ENCODE measurements at places on chromosomes 5 and 9.

DNA sequence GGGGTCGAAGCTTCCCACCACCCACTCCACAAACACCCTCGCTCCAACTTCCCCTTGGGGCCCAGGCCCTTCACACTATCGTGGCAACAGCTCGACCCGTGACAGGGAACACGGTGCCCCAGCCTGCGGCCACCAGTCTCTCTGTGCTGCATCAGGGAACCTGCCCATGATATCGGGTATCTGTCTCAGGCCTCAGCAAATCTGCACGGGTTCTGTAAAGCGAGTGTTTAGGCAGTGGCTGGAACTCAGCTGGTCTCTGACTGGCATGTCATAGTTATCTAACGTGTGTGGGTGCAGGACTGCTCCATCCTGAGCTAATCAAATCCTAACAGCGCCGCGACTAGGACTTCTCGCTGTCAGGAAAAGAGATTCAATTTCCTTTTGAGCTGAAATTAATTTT is 42.9 kb downstream of the DBH start:
- no peak overlapping the region for H3K4me3 ChIP-seq
- H3K36me3 ChIP-seq, result no peaks in the 10 kb centered on the region
- H3K27me3 ChIP-seq, result no peaks in the 10 kb centered on the region
- no peak overlapping the region for H3K27ac ChIP-seq

DNA sequence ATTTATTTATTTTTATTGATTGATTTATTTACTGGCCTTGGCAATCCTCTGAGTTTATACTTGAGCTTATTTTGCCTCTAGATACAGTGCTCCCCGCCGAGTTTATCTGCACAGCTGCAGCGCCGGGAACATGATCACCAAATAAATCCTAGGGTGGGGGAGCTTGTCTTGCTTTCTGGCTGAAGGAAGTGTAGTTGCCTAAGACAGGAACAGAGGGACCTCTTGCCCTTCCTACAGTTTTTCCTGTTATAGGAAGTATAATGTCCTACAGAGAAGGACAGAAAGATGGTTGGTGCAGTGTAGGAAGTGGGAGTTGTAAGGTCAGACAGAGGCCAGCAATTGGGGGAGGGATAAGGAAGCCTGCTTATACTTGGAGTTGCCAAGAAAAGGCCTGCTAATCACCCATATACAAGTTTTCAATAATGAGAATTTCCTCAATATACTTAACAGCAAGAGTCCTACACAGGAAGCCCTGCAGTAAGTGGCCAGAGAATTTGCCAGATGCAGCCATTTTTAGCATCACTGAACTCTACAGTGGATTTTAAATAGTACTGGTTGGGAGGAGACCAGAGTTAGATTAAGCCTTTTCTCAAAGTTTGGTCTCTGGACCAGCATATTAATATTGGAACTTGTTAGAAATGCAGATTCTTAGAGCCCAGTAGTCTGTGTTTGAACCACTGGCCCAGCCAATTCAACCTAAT is 7.7 kb downstream of the AOPEP start:
- H3K27ac ChIP-seq, result no peak overlapping the region
- H3K4me1 ChIP-seq, result peaks cover 6% of the 10 kb centered on the region
- H3K4me3 ChIP-seq, result no peak overlapping the region
- no peaks in the 10 kb centered on the region for H3K27me3 ChIP-seq

- DNase-seq, result no peak
- peaks cover 2% of the 10 kb centered on the region for H3K27me3 ChIP-seq
- no peak overlapping the region for H3K27ac ChIP-seq
- no peak overlapping the region for H3K4me3 ChIP-seq
- no peaks in the 10 kb centered on the region for H3K4me1 ChIP-seq
These were observed 4.9 kb upstream of the PTCH1 start for GRCh38 chr9:95521699-95522098.

DNA sequence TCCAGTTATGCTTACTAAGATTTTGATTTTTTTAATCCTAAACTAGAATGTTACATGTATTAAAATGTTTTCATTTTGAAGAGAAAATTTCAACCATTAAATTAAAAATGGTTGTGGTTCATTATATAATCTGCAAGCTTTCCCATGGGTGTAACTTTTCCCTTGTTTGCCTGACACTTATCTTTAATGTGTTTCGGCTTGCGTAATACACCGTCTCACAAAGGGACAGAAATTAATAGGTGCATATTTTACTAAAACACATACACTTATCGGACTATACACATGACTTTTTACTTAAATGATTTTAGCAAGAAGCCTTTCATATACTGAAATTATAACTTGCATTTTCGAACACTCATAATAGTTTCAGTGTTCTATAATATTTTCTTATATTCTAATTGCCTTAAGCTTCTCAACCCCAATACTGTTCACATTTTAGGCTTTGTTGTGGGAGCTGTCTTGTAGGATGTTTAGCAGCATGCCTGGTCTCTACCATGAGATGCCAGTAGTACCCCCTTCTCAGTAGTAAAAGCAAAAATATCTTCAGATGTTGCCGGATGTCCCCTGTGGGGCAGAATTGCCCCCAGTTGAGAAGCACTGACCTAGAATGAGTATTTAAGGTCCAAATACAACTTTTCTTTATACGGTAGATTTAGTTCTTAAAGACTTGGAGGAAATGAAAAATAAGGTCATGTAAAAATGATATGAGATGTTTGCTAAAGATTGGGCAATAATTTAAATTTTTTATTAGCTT is 28.6 kb downstream of the UGCG start:
- H3K36me3 ChIP-seq, result peaks cover 11% of the 10 kb centered on the region
- no peak overlapping the region for H3K27ac ChIP-seq
- H3K27me3 ChIP-seq, result no peaks in the 10 kb centered on the region
- no peak for DNase-seq

DNA sequence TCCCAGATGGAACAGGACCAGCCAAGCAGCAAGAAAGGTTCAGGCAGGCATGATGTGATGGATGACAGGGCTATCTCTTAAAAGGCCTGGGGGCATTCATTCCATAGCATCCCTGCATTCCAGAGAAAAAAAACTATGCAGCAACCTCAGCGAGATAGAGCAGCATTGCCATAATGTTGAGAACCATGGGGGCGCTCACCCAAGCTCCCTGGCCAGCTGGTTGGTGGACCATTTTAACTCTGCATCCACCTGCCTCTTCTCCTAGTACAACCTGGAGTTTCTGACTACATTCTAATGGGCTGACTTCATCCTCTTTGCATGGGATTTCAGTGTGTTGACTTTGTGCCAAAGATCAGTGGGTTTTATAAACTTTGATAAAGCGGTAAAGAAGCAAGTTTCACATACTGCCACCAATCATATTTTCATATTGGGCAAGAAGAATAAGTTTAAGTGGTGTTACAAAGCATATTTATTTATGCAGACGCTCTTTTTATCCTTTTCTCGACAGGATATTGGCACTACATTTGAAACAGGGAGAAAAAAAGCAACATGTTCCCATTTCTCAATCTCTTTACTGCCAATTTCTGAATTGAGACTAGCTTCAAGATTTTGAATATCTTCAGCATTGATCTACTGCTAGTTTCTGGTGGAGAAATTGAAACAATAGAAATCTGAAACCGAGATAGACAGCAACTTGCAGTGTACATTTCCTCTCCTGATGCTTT is 378.3 kb upstream of the WWC1 start:
- no peaks in the 10 kb centered on the region for H3K36me3 ChIP-seq
- peaks cover 12% of the 10 kb centered on the region for H3K4me1 ChIP-seq
- H3K27ac ChIP-seq, result no peak overlapping the region
- no peak overlapping the region for H3K4me3 ChIP-seq

- H3K36me3 ChIP-seq, result peaks cover 9% of the 10 kb centered on the region
- no peak overlapping the region for H3K4me3 ChIP-seq
- no peaks in the 10 kb centered on the region for H3K4me1 ChIP-seq
- DNase-seq, result no peak
- no peaks in the 10 kb centered on the region for H3K27me3 ChIP-seq
These were observed 43.3 kb upstream of the NCS1 start for GRCh38 chr9:130128733-130129431.

- no peaks in the 10 kb centered on the region for H3K27me3 ChIP-seq
- no peak overlapping the region for H3K4me3 ChIP-seq
- no peaks in the 10 kb centered on the region for H3K36me3 ChIP-seq
- no peak for DNase-seq
These were observed 63.3 kb downstream of the CARTPT start for GRCh38 chr5:71782393-71782770.

All from lung (tissue), 17 donors.